ENCODE measurements at places on chromosomes 11 and 22. TPM values are rescaled to one million over a fixed set of nuclear protein-coding genes. Genes with fewer than 3 reads are reported as not detected.

GRCh38 chr11:102254047-102254446 is 63.2 kb upstream of the BIRC3 start:
- no peak for DNase-seq

GRCh38 chr11:134543241-134543640 is 131.2 kb upstream of the B3GAT1 start:
- no peak for DNase-seq

DNA sequence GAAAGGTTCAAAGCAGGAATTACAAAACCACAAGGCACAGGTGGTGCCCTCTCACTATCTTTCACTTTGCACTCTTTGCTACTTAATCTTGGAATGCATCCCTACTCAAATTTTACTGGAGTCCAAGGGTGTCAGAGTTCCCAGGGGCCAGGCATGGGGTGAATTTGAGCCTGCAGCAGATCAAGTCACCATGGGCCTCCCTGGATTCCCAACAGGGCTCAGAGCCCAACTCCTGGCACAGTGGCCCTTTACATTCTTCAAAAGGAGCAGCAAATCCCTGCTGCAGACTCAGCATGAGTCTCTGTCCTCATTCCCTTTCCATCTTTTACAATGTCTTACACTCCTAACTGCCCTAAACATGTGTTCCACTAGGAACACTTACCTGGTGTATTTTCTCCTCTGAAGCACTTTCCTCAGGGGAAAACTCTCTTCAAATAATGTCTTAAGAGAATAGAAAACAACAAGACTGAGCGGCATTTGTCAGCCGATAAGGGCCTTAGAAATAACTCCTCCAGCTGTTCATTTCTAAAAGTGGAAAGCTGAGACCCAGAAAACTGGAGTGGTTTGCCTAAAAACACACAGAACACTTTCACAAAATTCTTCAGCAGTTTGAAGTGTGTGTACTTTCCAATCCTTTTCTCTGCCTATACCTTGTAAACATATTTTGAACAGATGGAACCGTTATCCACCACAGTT is 596.0 kb downstream of the INSC start:
- DNase-seq = no peak

C22orf15 gene
- 1.4 TPM for total RNA-seq
